ENCODE measurements at places on chromosomes 6 and 20.

DNA sequence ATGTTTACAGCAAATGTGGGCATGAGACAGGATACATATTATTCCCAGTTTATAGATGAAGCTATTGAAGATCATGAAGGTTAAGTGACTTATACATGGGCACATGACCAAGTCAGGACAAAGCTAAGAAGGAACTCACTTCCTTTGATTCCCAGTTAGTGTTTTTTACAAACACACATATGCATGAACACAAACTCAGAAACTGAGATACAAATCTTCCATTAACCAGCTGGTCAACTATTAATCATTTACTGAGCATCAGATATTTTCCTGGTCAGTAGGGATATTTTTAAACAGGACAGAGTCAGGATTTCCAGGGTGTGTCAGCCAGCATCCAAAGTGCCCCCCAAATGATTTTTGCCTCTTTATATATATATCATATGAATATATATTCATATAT lies 222.2 kb downstream of the OGFRL1 start:
- no peak for DNase-seq

DNA sequence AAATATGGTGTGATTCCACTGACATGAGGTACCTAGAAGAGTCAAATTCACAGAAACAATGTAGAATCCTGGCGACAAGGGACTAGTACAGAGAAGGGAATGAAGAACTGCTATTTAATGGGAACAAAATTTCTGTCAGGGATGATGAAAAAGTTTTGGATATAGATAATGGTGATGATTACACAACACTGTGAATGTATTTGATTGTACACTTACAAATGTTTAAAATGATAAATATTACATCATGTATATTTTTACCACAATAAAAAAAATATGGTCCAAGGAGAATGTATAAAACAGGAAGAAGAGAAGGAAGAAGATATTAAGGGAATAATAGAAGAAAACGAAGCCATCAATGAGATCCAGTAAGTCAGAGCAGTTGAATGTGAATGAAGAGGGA lies 8.4 kb upstream of the E2F3 start:
- no peak for DNase-seq

DNA sequence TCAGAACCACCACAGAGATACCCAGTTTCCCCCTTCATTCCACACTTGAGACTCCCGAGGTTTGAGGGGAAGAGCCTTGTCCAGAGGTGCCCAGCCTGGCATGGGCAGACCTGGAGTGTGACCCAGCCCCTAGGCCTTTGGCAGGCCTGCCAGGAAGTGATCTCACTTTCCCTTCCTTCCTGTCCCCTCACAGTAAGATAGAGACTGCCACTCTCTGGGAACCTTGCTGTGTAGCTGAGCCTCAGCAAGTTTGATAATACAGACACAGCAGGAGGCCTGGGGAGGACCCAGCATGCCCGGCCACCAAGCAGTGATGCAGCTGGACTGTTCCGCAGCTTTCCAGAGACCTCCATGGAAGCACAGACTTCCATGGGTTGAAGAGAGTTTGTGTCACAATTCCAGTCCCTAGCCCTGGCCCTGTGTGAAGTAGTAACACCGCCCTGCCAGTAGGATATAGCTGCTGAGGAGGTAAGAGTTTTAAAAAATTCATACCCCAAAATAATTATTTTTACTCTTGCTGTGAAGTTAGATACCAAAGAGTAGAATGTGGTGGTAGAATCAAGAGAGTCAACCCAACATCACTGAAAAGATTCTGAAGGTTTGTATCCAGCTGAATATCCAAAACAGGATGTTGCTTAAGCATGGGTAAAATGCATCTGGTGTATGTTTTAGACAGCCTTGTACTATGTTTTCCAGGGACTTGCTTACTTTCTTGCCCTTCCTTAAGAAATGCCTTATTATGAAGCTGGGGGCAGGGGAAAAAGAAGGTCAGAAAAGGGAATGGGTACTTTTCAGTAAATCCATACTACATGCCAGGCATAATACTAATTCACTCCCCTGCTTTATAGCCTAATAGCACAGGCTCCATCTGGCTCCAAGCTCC lies 16.3 kb downstream of the PKIG start:
- DNase-seq = no peak

DNA sequence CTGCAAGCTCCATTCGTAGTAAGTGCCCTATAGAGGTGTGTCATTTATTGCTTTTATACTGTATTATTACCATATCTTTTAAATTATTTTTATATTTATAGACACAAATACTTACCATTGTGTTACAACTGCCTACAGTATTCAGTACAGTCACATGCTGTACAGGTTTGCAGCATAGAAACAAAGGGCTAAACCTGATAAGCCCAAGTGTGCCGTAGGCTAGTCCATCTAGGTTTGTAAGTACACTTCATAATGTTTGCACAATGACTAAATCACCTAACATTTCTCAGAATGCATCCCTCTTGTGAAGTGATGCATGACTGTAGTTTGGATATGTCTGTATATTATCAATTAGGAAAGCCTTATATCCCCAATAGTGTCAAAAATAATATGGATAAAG lies 122.8 kb downstream of the CLVS2 start:
- DNase-seq = no peak

DNA sequence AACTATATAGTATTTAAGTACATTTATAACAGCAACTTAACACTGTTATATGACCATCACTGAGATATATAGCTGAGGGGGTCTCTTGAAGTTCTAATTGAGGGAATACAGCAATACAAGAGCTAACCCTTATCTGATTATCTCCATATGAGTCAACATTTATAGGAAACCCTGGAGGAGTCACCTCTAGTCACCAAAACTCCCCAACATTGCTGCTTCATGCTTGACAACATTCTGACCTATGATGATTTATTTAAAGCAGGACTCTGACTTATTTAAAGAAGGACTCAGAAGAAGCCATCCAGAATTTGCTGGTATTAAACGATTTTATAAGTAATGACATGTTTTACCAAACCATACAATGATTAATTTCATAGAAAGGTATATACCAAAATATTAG lies 182.6 kb upstream of the NOX3 start:
- DNase-seq = no peak

DNA sequence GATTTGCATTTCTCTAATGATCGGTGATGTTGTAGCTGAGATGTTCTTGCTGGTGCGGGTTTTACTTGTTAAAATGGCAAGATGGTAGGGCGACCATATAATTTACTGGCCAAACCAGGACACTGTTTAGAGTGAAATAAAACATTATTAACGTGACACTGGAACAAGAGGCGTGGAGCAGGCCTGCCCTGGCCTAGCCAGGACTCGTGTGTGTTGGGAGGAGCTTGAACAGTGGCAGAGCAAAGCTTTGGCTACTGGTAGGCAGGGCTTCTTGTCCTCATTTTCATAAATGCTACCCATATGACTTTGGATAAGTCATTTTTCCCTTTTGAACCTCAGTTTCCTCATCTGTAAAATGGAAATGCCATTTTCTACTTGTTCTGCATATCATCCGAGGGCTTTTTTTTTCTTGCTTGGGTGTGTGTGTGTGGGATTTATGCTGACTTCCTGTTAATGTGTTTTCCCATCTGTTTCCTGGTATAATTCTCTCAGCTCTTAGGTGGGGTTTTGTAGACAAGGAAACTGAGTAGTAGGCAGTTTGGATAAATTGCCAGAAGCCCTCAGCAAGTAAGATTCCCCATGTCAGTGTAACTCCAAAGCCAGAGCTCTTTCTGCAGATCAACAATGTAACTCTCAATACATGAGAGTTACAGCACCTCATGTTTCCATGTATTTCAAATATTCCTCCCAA lies 81.7 kb downstream of the TOX2 start:
- DNase-seq = no peak

DNA sequence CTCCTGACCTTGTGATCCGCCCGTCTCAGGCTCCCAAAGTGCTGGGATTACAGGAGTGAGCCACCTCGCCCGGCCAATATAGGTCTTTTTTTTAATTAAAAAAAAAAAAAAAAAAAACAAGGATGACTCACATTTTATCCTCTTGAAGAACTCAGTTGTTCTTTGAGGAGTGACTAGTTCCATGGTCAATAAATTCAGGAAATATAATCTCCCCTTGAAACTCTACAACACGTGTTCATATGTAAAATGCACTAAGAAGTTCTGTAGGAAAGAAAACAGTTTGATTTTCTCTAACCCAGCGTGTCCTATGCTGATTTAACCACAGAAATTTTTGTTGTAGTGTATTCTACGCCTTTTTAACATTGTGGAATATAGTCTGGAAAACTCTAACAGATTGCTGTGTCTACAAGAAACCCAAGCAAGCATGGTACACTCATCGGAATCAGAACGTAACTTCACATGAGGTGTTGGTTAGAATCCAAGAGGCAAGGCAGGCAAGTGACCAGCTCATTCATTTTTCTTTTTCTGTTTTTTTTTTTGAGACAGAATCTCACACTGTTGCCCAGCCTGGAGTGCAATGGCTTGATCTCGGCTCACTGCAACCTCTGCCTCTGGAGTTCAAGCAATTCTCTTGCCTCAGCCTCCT lies 79.0 kb upstream of the ZNF217 start:
- no peak for DNase-seq

DNA sequence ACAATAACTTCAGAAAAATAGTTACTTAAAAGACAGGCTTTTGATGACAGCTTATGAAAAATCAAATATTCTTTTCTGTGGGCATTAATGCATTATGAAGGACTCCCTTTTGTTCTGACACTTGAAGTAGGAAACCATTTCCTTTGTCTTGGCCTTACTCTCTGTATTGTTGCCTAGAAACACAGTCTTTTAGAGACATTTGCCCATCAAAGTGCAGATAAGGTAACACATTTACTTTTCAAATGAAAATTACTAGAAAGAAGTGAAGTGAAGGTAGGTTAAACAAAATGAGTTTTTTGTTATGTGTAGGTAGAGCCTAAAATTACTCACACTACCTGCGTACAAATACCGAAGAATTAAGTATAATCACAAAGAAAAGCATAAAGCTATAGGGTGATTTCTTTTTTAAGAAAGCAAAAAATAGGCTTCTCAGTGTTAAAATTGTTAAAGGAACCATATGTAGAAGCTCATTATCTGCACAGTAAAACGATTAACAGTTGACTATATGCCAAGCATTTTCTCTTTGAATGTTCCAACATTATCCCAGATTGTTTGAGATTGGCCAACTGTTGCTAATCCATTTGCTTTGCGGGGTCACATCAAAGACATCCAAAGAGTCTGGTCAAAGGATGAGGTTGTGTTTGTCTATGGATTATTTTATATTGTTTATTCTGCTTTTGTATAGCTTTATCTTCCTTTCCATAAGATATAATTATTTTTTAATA lies 542.0 kb upstream of the RNF217 start:
- DNase-seq = peak; percentile 24

- DNase-seq = no peak
Observed at GRCh38 chr6:158595223-158595622, 35.3 kb downstream of the TMEM181 start.

DNA sequence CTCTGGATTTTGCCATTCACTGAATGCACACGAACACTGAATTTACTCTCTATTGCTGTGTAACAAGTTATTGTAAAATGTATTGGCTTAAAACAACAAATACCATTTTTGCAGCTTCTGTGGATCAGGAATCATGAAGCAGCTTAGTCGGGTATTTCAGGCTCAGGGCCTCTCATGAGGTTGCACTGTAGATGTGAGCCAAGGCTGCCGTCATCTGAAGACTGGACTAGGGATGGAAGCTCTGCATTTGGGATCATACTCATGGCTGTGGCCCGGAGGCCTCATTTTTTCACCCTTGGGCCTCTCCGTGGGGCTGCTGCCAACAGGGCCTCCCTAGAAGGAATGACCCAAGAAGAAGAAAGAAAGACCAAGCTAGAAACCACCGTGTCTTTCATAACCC lies 492.4 kb upstream of the CDH4 start:
- no peak for DNase-seq

GRCh38 chr20:43988451-43988850 lies 73.8 kb downstream of the TOX2 start:
- no peak for DNase-seq

DNA sequence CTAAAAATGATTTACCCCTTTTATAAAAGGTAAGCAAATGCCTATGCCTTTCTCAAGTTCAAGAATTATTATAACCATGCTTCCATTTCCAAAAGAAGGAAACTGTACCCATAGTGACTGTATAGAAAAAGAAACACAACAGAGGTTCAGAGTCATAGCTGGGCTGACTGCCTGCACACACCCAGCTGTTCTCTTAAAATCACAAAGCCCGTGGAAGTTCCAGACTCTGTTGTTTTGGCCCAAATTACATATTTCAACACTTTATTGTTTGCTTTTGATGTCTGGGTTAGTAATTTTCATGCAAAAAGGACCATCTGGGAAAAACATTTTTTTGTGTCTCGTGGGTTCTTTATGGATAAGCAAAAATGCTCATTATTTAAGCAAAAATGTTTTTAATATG lies 99.2 kb downstream of the LCA5 start:
- DNase-seq = no peak

GRCh38 chr6:82988930-82989351 lies 76.7 kb downstream of the UBE3D start:
- no peak for DNase-seq

- no peak for DNase-seq
Observed at GRCh38 chr6:52283111-52283510, 1.4 kb downstream of the MCM3 start.

- DNase-seq = no peak
Observed at GRCh38 chr20:63587776-63588591, 13.9 kb upstream of the HELZ2 start.

GRCh38 chr20:36463212-36464061 lies 77.9 kb upstream of the MYL9 start:
- no peak for DNase-seq

- DNase-seq = no peak
Observed at GRCh38 chr6:155517294-155517693, 61.7 kb upstream of the NOX3 start.

- DNase-seq = no peak
Observed at GRCh38 chr6:148747471-148748165, 788 bp downstream of the UST start.

DNA sequence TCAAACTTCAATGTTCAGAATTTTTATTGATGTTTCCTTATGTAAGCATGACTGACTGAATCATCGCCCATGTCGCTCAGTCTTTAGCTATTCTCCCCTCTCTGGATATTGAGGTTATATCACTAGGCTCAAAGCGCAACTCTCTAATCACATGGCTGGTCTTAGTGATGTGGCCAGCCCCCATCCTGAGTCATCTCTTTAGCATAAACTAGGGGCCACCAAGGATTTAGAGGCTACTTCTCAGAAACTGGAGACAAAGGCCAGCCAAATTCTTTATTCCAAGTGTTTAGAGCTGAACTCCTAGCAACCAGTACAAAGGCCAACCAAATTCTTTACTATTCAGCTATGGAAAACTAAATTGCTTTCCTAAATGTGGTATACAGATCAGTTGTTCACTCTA lies 61.4 kb downstream of the FAM135A start:
- no peak for DNase-seq

DNA sequence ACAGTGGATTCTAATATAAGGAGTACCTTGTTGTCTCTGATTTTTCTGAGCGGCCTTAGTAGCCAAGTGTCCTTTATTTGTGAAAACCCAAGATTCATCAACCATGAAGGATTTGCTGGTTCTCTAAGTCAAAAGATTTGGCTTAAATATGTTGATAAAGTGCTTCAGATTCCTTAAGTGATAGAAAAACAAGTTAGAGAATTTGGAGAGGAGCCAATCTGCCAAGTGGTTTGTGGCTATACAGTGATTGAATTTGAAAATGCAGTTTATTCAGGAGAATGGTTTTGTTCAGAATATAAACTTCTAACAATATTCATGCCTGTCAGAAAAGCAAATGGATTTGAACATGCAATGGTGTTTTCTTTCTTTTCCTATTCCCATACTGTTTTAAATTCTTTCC lies 54.8 kb downstream of the CAP2 start:
- DNase-seq = no peak

GRCh38 chr6:15623276-15624116 lies 39.3 kb downstream of the DTNBP1 start:
- no peak for DNase-seq

- DNase-seq = no peak
Observed at GRCh38 chr6:39777218-39777617, 15.0 kb upstream of the DAAM2 start.
